ENCODE measurements at places on chromosomes 12 and 14. TPM values are rescaled to one million over a fixed set of nuclear protein-coding genes. Genes with fewer than 3 reads are reported as not detected.

DNA sequence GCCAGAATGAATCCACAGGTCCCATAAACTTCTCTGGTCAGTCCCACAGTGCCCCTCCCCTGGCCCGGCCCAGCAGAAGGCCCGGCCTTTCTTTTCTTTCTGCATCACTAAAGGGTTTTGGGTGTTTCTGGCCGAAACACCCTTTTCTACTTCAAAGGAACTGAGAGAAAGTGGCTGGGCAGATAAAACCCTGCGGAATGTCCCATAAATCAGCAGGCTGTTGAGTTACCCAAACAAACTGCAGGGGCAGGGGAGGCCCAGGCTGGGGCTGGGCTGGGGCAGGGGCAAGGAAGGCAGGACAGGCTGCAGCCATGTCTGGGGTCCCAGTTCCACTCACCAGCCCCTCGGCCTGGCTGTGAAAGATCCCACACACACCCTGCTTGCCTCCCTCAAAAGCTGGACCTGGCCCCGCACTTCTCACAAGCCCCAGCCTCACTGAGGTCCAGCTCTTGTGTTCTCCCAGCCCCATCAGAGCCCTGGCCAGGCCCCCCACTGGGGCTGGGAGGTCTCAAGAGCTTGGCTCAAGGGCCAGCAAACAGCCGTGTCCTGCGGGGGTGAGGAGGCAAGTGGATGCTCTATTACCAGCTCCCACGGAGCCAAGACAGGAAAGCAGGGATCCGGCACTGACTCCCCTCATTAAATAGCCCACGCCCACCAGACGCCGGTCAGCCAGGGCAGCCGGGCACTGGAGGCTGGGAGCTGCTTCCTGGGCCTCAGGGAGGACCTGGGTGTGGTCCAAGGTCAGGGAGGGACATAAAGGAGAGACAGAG lies 41.9 kb downstream of the CCNK start:
- peak overlapping the region; percentile 68 for H3K27ac ChIP-seq
- peaks cover 28% of the 10 kb centered on the region for H3K36me3 ChIP-seq
- H3K27me3 ChIP-seq: no peaks in the 10 kb centered on the region
- H3K4me1 ChIP-seq: peaks cover 49% of the 10 kb centered on the region

GRCh38 chr14:87868920-87869319 lies 124.1 kb downstream of the GALC start:
- no peaks in the 10 kb centered on the region for H3K27me3 ChIP-seq
- H3K4me1 ChIP-seq: no peaks in the 10 kb centered on the region
- H3K36me3 ChIP-seq: no peaks in the 10 kb centered on the region
- no peak overlapping the region for H3K4me3 ChIP-seq
- DNase-seq: no peak
- no peak overlapping the region for H3K27ac ChIP-seq

DNA sequence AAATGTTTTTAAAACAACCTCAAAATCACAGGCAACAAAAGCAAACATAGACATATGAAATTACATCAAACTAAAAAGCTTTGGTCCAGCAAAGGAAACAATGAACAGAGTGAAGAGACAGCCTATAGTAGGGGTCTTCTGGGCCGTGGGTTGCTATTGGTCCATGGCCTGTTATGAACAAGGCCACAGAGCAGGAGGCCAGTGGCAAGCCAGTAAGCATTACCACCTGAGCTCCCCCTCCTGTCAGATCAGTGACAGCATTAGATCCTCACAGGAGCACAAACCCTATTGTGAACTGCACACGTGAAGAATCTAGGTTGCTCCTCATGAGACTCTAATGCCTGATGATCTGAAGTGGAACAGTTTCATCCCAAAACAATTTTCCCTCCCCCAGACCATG lies 174.0 kb downstream of the DIO2 start:
- no peaks in the 10 kb centered on the region for H3K4me1 ChIP-seq
- no peak overlapping the region for H3K4me3 ChIP-seq
- H3K27ac ChIP-seq: no peak overlapping the region
- no peaks in the 10 kb centered on the region for H3K27me3 ChIP-seq
- H3K36me3 ChIP-seq: no peaks in the 10 kb centered on the region

GRCh38 chr12:69385038-69385437 lies 25.5 kb downstream of the YEATS4 start:
- H3K27ac ChIP-seq: no peak overlapping the region
- no peak overlapping the region for H3K4me3 ChIP-seq
- no peaks in the 10 kb centered on the region for H3K4me1 ChIP-seq
- H3K36me3 ChIP-seq: peaks cover 27% of the 10 kb centered on the region
- no peak for DNase-seq

DNA sequence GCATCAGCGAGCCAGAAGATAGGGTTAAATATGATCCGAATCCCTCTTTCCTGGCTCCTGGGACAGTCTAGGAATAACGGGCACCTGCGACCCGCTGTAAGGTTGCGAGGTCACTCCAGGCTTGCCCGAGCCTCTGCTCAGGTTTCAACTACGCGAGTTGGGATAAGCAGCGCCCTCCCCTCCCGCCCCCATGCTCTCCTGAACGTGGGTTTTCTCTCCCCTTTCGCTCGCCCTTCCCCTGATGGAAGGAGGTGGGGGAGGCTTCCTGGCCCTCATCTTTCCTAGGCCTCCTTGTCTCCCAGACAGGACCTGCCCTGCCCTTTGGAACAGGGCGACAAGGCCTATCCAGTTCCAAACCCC lies 753 bp upstream of the ATP5MC2 start:
- H3K27me3 ChIP-seq: no peaks in the 10 kb centered on the region
- DNase-seq: no peak
- peak overlapping the region; percentile 93 for H3K27ac ChIP-seq
- H3K4me3 ChIP-seq: peak overlapping the region; percentile 75

DNA sequence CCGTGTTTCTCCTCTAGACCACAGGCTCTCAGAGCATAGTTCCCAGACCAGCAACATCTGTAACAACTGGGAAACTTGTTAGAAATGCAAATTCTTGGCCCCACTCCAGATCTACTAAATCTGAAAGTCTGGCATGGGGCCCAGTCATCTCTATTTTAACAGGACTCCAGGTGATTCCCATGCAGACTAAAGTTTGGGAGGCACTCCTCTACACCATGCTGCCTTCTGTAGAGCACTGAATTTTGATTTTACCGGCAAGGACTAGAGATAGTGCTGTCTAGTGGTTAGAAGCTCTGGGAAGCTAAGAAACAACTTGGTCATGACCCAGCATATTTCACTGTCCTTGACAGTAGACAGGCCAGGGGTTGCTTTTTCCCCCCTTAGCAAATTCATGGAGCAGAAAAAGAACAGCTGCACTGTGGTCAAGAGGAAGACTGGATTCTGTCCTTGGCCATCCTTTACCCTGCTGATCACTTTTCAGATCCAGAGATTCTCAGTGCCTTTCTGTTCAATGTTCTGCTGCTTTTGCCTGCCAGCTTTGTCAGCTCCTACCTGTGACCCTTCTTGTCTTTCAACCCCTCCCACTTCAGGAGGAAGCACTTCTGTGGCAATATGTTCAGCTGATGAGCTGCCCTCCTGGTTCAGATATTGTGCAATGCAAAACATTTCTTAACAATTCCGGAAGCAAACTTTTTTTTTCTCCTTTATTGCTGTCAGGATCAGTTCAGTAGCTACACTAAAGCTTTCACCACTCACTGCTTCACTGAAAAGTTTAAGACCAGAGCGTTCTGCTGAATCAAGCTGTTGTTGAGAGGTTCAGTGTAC lies 133.8 kb upstream of the NUDT4 start:
- H3K27ac ChIP-seq: peak overlapping the region; percentile 42
- no peaks in the 10 kb centered on the region for H3K27me3 ChIP-seq
- peaks cover 17% of the 10 kb centered on the region for H3K4me1 ChIP-seq
- no peaks in the 10 kb centered on the region for H3K36me3 ChIP-seq
- H3K4me3 ChIP-seq: no peak overlapping the region

DNA sequence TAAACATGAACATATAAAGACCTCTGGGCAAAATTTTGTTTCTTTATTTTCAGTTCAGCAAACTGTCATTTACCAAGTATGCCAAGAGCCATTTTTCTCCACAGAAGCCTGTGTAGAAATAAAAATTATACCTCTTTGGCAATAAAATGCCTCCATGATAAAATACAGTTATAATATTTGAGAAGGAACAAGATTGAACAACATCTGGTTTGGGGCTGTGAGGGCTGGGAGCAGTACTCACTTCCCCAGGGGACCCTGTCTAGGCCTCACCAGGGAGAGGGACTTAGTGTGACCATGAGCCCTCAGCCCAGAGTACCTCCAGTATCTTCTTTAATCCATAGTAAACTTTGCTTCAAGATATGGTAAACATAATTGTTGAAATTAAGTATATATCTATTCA lies 65.1 kb downstream of the DAAM1 start:
- H3K36me3 ChIP-seq: no peaks in the 10 kb centered on the region
- no peak overlapping the region for H3K4me3 ChIP-seq
- H3K4me1 ChIP-seq: peaks cover 62% of the 10 kb centered on the region
- DNase-seq: no peak
- H3K27me3 ChIP-seq: no peaks in the 10 kb centered on the region
- peak overlapping the region; percentile 87 for H3K27ac ChIP-seq

GRCh38 chr12:47904713-47905709 lies at the start of gene VDR:
TSS of gene VDR (minus strand) at chr12:47904994. CDS start at chr12:47879113, 25,881 bp downstream.
- H3K27me3 ChIP-seq: no peaks in the 10 kb centered on the region
- peaks cover 44% of the 10 kb centered on the region for H3K4me1 ChIP-seq
- H3K27ac ChIP-seq: peak within 1 kb of the TSS; percentile 78
- H3K4me3 ChIP-seq: peak within 1 kb of the TSS; percentile 56
- no peaks in the 10 kb centered on the region for H3K36me3 ChIP-seq

DNA sequence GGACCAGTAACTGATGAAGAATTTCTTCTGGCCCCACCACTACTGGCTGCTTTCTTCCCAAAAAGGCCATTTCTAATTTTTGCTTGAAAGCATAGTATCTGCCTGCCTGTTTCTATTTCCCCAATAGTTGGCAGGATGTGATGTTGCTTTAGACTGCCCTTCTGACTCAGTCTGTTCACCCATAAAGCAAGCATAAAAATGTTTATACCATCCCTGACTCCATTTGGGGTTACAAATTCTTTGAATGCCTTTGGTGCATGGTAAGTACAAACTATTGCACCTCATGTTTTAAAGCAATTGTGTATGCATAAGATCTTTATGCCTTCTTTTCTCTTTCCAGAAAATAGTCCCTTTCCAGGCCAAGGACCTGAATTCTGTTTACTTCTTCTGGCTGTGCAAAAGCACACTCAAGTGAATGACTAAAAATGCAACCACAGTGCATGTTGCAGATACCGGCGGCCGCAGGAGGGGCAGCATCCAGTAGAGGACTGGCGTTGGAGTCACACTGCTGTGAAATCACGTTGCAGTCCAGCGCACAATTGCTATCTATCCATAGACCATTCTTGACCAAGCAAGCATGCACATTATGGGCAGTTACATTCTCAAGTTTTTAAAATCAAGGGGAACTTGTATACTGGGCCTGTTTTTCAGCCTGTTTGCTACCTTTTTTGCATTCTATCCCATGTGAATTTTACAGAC lies 82.4 kb downstream of the SLC5A8 start:
- no peak for DNase-seq
- no peaks in the 10 kb centered on the region for H3K36me3 ChIP-seq
- H3K27me3 ChIP-seq: no peaks in the 10 kb centered on the region
- no peak overlapping the region for H3K4me3 ChIP-seq

DNA sequence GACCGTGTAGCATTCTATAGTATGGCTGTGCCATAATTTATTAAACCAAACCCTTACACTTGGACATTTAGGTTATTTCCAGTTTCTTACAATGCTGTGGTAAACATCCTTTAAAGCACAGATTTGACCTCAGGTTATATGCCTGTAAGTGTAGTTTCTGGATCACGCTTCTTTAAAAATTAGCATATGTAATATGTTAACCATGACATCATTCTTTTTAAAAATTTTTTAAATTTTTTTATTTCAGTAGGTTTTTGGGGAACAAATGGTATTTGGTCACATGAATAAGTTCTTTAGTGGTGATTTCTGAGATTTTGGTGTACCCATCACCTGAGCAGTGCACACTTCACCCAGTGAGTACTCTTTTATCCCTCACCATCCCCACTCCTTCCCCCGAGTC lies 18.3 kb downstream of the SAMD4A start:
- no peaks in the 10 kb centered on the region for H3K36me3 ChIP-seq
- no peaks in the 10 kb centered on the region for H3K27me3 ChIP-seq
- H3K27ac ChIP-seq: no peak overlapping the region
- DNase-seq: no peak

DNA sequence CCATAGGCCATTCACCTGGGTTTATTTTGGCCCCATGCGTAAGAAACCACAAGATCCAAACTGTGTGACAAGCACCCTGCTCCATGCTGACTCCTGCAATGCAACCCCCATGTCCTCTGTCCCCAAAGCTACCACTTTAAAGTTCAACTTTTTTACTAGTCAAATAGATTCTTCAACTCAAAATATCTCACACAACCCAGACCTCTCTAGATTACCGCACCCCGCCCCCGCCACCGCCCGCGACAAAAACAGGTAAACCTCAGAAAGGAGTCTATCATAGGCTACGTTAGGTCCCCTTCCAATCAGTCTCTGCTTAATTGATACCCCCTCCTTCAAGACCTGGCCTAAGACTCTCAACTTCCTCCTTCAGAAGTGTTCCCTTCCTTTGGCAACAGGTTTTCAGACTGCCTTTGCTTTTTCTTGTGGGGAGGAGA lies 2.2 kb downstream of the ZFP36L1 start:
- H3K4me1 ChIP-seq: peaks cover 15% of the 10 kb centered on the region
- H3K27me3 ChIP-seq: no peaks in the 10 kb centered on the region
- H3K4me3 ChIP-seq: peak overlapping the region; percentile 95
- peaks cover 15% of the 10 kb centered on the region for H3K36me3 ChIP-seq

- H3K27ac ChIP-seq: peak overlapping the region; percentile 53
- H3K4me1 ChIP-seq: peaks cover 14% of the 10 kb centered on the region
- no peak for DNase-seq
- H3K27me3 ChIP-seq: no peaks in the 10 kb centered on the region
- no peak overlapping the region for H3K4me3 ChIP-seq
Observed at GRCh38 chr14:93962701-93963601, 13.4 kb downstream of the ASB2 start.

- peaks cover 20% of the 10 kb centered on the region for H3K36me3 ChIP-seq
- no peaks in the 10 kb centered on the region for H3K27me3 ChIP-seq
- no peak for DNase-seq
- peak overlapping the region; percentile 17 for H3K27ac ChIP-seq
Observed at GRCh38 chr14:23077962-23078361, 17.0 kb downstream of the ACIN1 start.

Gene CNTN1
- total RNA-seq: 0.83 TPM

Gene LRRC10
- total RNA-seq: not detected

Gene PIP4P1
- 16.5 TPM for total RNA-seq

Gene RBP5
- not detected for total RNA-seq

Gene MFAP5
- total RNA-seq: 51.7 TPM

Gene OR4K17
- not detected for total RNA-seq

Data from esophagus squamous epithelium (tissue), 5 donors.